NCI-H1436 treated with DMSO at 0.1 percent for 48 hours (cell line): ENCODE measurements at places on chromosomes 2 and 18.

DNA sequence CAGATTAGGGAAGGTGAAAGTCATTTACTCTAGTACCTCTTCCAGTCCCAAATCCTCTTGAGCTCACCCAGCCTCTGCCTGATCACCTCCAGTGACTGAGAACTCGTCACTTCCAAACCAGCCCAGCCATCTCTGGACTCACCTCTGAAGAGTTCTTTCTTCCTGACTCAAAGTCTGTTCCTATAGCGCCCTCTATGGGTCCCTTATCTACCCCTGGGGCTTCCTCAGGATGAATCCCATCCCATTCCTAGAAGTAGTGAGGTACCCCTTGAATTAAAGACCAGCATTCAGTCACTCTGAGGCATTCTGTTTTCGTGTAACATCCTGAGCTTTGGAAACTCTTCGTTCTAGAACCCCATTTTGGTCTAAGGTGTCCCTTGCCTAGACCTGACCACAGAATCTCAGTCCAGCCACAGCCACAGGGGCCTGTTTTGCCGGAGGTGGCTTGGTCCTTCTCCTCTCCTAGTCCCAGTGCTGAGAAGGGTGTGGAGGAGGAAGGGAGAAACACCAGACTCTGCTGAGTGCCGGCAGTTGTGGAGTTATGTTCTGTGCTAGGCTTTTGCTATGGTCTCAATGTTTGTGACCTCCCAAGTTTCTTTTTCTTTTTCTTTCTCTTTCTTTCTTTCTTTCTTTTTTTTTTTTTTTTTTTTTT is 32.7 kb downstream of the SIX3 start:
- peak; percentile 31 for DNase-seq

- DNase-seq: no peak
Observed at GRCh38 chr2:194383401-194383800, 1273.6 kb upstream of the SLC39A10 start.

- no peak for DNase-seq
Observed at GRCh38 chr2:226423498-226423960, 376.1 kb downstream of the IRS1 start.

GRCh38 chr2:139031722-139032121 is 251.5 kb upstream of the NXPH2 start:
- no peak for DNase-seq

- no peak for DNase-seq
Observed at GRCh38 chr2:46058140-46058539, 239.1 kb upstream of the EPAS1 start.

DNA sequence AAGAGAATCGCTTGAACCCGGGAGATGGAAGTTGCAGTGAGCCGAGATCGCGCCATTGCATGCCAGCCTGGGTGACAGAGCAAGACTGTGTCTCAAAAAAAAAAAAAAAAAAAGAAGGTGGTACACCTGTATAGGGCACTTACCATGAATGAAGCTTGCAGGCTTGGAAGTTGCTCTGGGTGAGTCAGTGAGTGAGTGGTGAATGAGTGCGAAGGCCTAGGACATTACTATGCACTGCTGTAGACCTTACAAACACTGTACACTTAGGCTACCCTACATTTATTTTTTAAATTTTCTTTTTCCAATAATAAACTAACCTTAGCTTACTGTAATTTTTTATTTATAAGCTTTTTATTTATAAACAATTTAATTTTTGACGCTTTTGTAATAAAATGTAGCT is 78.4 kb upstream of the ATG16L1 start:
- DNase-seq: no peak

DNA sequence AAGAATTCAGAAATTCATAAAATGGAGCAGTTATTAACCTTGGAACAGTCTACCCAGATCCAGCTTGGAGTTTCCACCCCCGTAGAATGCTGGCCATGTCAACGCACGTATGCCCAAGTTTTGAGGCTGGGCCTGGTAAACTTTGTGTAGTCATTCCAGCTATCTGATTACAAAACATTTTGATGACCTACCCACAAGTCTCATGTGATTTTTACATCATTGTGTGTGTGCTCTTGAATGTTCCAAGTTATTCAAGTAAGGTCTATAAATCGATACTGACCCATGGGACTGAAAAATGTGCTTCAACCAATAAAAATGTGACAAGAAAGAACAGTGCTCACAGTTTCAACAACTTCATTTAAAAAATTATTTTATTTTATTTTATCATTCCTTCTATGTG is 32.5 kb upstream of the ICOS start:
- no peak for DNase-seq

DNA sequence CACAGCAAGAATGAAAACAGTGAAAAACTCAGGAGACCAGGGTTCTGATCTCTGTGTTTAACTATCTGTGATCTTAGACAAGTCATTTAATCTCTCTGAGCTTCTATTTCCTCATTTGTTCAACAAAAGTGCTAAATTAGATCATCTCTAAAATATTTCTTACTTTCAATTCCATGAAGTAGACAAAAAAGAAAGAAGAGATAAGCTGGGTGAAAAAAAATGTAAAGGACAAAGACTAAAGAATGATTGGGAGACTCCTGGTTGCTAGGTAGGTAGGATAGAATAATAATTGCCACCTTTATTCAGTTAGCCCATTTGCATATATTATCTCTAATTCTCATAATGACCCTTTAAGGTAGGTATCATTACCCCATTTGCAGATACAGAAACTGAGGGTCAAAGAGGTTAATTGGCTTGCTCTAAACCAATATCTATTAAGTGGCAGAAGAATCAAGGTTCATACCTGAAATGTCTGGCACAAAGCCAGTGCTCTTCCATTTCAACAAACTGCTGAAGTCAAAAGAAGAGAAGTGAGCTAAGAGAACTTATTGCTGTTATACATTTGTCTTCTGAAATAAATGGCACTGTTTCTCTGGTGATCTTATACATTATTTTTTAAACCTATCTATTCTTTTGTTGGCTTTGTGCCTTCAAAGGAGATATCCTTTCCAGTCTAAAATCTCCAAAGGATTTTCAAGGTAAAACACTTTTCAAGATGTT is 141.7 kb downstream of the OTX1 start:
- DNase-seq: peak; percentile 32

GRCh38 chr18:24054130-24054529 is 39.6 kb downstream of the TTC39C start:
- DNase-seq: no peak

DNA sequence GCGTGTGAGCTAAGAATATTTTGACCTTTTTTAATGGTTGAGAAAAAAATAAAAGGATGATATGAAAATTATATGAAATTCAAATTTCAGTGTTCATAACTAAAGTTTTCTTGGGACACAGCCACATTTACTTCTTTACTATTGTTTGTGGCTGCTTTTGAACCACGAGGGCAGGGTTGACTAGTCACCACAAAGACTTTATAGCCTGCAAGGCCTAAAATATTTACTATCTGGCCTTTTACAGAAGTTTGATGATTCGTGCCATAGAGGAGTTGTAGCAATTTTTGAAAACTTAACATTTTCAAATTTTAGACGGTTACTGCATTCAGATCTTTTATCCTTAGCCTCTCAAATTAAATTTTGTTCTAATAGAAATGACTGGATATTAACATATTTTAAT is 69.9 kb downstream of the LIMS1 start:
- no peak for DNase-seq
